H7 (cell line): ENCODE measurements at places on chromosomes 7 and 10. TPM values are rescaled to one million over a fixed set of nuclear protein-coding genes. Genes with fewer than 3 reads are reported as not detected.

GRCh38 chr7:38507384-38507783 lies 123.8 kb downstream of the AMPH start:
- DNase-seq = no peak

- DNase-seq = no peak
These were observed 11.3 kb downstream of the ADAM12 start for GRCh38 chr10:126376956-126377355.

The PODXL gene
- 254 and 339 TPM in 2 replicates for total RNA-seq

The ABCC2 gene
- total RNA-seq = 0.14 and 0.44 TPM in 2 replicates

DNA sequence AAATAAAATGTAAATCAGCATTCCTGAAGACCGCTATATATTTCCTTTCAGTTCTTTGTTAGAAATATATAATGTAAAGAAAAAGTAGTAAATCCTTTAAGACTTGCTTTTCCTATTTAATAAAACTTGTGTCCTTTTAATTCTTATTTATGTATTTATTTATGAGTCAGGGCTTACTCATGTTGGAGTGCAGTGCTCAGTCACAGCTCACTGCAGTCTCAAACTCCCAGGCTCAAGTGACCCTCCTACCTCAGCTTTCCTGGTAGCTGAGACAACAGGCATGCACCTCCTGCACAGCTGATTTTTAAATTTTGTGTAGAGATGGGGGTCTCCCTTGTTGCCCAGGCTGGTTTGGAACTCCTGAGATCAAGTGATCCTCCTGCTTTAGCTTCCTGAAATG lies 724.5 kb downstream of the ANKRD7 start:
- no peak for DNase-seq

DNA sequence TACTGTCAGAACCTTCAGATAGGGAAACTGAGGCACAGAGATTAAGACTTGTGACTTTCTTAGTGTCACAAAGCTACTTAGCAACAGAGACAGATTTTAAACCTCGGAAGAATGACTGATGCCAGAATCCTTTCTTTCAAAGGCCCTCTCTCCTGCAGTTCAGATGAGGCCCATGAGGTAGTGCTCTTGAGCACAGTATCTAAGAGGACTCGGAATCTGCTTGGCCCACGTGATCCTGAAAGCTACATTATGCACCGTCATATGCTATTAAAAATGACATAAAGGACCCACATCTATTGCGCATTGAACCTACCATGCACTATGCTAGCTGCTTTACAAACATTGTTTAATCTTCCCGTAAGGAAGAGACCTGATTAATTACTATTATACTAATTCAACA lies 355.9 kb downstream of the SFMBT2 start:
- DNase-seq = peak; percentile 60

DNA sequence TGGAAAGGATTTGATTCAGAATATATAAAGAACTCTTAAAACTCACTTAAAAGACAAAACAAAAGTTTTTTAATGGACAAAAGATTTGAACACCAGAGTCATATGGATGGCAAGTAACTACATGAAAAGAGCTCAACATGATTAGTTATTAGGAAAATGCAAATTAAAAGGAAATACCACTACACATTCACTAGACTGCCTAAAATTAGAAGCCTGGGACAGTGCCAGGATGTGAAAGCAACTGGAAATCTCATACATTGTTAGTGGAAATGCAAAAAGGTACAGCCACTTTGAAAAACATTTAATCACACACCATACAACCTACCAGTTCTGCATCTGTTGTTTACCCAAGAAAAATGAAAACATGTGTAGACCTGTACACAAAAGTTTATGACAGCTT lies 48.8 kb downstream of the RALA start:
- DNase-seq = no peak

DNA sequence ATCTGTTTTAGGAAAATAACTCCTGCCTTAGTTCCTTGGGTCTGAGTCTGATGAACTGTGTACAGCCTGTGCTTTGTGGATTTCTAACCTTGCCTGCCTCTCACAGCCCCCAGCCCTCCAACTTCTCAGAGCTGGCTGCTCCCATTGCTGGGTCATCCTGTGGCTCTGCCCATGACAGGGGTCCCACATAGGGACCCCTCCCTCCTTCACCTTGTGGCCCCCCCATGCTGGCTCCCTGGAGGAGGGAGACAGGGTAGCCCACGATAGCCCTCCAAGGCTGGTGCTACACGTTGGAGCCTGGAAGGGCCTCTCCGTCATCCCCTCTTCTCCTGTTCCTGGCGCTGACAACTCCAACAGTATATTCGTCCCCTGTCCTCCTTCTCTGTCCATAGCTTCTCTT lies 2.8 kb upstream of the DENND2A start:
- no peak for DNase-seq

The ACBD7 gene
- 2.0 and 6.1 TPM in 2 replicates for total RNA-seq

The ASIC3 gene
- total RNA-seq = 1.4 and 1.6 TPM in 2 replicates

The ANKRD1 gene
- 0.22 and 1.3 TPM in 2 replicates for total RNA-seq

The LRIT1 gene
- total RNA-seq = not detected in 2 replicates

GRCh38 chr7:101488826-101489572 lies 126.3 kb downstream of the COL26A1 start:
- no peak for DNase-seq

The TUBAL3 gene
- total RNA-seq = 0.11 TPM in 1 of 2 replicates, not detected in the other

DNA sequence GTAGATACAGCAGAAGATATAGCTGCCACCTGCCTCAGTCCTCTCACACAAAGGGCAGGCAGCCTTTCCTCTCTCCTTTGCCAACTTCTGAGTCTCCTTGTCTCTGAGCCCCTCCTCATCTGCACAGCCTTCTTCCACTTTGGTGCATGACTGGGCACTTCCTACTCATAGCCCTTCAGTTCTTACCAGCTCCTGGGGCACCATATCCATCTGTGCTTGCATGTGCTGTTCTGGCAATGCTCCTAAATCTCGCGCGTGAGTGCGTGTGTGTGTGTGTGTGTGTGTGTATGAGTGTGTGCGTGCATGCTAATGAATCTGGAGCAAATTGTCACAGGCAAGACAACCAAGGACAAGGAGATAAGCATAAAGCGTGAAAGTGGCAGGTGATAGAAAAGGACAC lies 1271.6 kb upstream of the SORCS1 start:
- DNase-seq = no peak

The BMPER gene
- total RNA-seq = 0.41 and 2.4 TPM in 2 replicates

DNA sequence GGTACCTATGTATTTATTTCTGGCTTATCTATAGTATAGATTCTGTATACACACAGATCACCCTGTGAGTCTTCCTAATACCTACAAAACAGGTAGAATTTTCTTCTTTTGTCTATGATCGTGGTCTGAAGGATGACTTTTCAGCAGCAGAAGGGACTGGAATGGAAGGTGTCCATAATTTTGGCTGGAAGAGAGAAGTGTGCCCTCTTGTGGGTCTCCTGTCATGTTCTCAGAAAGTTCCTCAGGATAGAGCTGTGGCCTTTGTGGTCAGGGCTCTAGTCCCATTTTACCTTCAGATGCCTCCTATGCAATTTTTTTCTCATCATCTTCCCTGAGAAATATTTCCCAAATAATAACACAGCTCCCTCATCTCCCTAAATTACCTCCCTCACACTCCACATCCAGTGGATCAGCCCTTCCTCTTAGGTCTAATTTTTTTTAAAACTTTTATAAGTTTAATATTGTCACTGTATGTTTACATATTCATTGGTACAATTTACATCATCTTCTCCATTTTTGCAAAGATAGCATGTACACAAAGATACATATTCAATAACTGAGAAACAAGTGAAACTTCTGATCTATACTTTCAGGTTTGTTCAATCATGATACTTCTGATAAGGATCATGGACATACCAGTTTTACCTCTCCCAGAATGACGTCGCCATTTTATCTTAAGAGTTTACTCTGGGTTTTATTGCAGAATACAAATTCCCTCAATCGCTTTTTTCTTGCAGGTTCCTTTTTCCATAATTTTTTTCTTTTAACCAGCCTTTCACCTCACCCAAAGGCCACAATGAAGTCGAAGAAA lies 112.7 kb downstream of the REEP3 start:
- peak; percentile 63 for DNase-seq

GRCh38 chr10:11835704-11836103 lies 12.5 kb downstream of the PROSER2 start:
- no peak for DNase-seq
